ENCODE measurements at places on chromosomes 12 and 14.

- DNase-seq: no peak
Observed at GRCh38 chr14:101845896-101846295, 84.4 kb downstream of the PPP2R5C start.

DNA sequence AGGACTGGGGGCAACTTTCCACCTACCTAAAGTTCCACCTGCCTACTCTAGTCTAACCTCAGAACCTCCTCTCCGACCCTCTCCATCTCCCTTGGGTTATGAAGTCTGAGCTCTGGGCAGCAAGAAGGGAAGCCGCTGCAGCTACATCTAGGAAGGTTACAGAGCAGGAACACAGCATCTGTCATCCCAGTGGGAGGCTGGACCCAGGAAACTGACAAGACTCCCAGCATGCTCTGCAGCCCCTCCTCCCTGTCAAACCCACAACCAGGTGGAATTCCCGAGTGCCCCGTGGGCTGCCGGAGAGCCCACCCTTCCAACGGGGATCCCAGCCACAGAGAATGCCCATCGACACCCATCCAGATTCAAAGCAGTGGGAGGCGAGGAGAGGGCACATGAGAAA, 2.1 kb downstream of the TESC start:
- DNase-seq: no peak

- no peak for DNase-seq
Observed at GRCh38 chr12:109737631-109738030, 24.0 kb downstream of the FAM222A start.

GRCh38 chr12:50251619-50252252, 31.6 kb downstream of the LIMA1 start:
- no peak for DNase-seq

DNA sequence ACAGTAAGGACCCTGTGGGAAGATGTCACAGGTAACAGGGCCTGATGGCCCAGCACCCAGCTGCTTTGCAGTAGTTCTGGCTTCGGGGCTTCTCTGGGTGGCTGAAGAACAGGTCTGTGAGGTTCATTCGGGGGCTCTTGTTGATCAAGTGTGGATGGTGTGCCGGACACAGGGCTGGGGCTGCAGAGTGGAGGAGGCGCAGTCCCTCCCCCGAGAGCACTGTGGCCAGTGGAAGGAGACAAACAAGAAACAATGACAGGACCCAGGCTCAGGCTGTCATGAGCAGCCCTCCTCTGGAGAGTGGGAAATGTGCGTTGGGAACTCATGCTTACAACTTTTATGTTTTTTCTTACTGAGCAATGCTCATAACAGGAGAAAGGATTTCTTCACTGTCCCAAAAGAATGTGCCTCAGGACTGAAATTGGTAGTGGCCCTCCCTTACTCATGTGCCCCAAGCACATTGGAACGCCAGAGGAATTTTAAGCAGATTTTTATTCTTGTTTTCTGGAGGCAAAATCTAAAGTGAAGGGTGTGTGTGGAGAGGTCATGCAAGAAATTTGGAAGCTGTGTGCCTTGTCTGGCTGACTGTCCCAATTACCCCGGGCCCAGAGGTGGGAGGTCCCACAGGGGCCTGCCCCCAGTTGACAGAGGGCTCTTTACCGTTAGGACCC, 233.8 kb downstream of the CACNA1C start:
- DNase-seq: no peak

DNA sequence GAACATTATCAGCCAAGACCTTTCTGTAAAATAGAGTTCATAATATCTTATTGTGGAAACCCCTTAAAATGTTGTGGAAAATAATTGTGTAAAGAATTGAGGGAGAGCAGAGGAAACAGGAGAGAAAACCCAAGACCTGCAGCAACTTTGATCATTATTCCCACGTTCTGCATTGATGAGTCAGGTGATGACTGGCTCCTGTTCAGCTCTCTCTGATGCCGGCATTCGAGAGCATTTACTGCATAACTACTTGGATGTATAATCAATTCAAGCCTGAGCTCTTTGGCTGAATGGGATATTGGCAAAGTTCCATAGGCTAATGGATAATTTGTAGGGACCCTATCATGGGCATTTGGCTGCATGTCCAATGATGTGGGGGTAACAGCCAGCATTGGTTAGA, 176.3 kb upstream of the ARID2 start:
- DNase-seq: no peak

DNA sequence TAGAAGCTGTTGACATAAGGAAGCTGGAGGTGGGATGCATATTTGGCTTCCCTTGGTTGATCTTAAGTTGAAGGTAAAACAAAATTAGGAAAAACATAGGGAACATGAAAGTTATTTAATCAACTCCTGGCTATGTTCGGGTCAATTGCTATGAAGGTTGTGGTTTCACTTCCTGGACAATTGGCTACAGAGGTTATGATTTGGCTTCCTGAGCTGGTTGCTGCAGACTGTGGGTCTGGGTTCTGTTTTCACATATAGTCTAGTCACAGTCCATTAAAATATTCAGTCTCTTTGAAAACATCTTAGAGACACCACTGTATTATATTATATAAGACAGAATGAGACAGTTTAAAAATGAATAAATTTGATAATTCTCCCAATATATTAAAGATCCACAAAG, 895.2 kb upstream of the USP15 start:
- no peak for DNase-seq

DNA sequence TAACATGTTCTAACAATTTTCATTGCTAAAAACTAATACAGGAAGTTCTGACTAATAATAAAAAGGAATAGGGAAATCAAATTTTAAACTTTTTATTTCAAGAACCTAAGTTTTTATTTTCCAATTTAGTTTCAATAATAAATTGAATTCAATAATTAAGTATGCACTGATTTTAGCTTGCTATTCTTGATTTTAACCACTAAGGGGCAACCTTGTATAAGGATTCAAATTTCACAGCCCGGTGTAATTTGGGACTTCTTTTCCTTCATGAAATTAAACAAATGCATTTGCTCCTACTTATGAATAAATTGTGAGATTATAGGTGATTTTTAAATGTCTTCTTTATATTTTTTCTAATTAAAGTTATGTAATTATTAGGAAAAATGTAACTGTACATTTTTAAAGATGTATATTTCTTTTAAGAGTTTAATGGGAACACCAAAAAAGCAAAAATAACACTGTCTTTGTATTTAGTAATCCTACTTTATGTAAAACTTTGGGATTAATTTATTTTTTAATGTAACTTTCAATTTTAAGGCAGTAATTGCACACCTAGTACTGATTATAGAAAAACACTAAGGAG, 241.4 kb upstream of the PDZRN4 start:
- no peak for DNase-seq

- no peak for DNase-seq
Observed at GRCh38 chr12:15265875-15266274, 44.7 kb upstream of the RERG start.

- peak; percentile 53 for DNase-seq
Observed at GRCh38 chr12:63068857-63069442, 82.1 kb downstream of the AVPR1A start.

DNA sequence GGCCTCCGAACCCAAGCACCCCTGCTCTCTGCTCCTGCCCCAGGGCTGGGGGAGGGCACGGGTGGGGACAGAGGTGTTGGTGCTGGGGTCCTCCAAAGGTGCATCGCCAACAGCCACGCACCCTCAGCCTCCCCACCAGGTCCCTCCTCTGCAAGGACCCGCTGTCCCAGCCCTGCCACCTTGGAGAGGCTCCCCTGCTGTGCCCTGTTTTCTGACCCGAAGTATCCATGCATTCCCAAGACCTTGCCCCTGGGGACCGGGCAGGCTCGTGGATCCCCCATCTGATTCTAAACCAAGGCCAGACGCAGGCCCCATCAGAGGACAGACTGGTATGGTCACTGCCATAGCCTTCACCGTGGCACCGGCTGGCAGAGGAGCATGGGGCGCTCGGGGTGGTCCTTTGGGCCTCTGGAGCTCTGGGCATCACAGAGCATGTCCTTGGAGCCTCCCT, 22.7 kb upstream of the BEGAIN start:
- no peak for DNase-seq

DNA sequence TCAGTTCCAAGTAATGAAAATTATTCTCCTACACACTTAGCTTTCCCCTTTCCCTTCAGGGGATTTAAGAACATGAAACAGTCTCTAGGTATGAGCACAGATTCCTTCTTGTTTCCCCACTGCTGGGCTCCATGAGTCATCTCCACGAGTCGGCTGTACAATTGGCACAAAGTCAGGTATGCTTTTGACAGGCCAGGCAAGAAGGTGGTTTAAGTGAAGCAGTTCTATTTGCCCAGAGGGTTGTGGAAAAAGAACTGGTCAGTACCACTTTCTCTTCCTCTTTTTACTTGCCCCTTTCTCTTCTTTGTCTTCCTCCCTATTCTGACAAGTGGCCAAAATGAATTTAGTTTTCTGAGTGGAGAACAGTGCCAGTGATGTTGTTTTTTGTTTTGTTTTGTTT, 16.3 kb downstream of the DYNC1H1 start:
- peak; percentile 20 for DNase-seq
